Activated CD4-positive, alpha-beta T cell treated with anti-CD3 and anti-CD28 coated beads, Interleukin-2, amount 50 U/mL, for 4 hours (primary cell): ENCODE measurements at places on chromosomes 7 and 10.

GRCh38 chr10:22053048-22053447 is 49.5 kb upstream of the DNAJC1 start:
- DNase-seq, result no peak

DNA sequence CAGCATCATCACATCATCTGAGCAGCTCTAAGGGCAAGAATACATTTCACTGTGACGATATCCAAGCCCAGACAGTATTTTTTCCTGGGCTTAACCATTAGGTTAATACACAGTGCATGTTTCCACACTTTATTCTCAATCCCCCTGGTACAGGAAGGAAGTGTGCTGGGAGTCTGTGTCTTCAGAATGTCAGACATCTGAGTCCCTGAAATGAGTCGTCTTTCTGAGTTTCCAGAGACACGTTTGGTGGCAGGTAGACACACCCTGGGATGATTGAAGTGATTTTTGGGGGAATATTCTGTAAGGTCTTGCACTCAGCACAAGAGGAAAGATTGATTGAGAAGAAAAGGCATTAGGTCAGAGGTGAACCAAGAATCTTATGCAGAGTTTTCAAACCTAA is 13.1 kb upstream of the SHH start:
- no peak for DNase-seq

DNA sequence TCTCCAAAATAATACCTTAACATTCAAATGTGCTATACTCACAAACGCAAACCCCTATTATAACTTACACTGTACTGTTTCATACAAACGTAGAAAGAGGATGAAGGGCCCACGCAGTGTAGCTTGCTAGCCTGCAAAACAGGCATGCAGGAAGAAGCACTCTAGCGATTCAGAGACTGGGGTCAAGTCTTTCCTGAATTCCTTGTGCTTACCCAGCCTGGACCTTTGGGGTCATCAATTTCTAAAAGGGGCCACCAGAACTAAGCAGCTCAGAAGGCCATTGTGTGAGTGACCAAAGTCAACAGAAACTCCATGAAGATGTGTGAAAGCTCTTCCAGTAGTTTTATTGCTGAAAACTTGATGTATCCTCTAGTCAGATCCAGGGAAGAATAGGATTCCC is 111.9 kb downstream of the SVIL start:
- DNase-seq, result no peak

- DNase-seq, result no peak
These were observed 56.9 kb downstream of the CTBP2 start for GRCh38 chr10:125103466-125103865.

DNA sequence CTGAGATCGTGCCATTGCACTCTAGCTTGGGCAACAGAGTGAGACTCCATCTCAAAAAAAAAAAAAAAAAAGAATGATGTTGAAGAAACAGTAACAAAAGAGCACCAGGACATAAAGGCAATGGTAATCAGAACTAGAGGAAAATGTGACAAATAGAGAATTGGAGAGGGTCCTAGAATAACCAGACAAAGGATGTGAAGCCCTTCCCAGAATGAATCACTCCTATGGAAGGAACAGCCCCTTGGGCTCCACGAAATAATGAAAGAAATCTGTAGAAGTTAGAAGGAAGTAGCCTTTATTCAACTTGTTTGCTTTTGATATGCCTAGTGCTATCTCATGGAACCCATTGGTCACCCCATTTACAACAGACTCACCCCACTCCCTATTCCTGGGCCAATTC is 169.2 kb downstream of the SUGCT start:
- no peak for DNase-seq
